ENCODE measurements at places on chromosomes 4 and X.

- DNase-seq, result no peak
Measured at GRCh38 chr4:72525938-72526337, 43.1 kb downstream of the ADAMTS3 start.

DNA sequence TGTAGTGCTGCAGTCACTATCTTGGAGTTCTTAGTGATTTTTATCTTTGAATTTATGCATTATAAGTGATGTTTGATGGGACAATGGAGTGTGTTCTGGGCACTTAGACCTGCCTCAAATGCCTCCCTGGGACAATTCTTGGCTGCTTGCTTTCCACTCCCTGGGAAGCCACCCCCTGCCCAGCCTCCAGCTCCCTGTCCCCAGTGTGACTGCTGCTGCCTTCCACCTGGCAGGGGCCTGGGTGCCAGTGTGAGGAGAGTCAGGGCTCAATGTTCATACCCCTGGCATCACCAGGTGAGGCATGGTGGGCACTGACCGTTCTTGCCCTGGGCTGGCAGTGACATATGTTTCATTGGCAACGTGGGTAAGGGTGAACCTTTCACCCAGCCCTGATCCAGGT, 14.8 kb downstream of the MSX1 start:
- DNase-seq, result no peak

DNA sequence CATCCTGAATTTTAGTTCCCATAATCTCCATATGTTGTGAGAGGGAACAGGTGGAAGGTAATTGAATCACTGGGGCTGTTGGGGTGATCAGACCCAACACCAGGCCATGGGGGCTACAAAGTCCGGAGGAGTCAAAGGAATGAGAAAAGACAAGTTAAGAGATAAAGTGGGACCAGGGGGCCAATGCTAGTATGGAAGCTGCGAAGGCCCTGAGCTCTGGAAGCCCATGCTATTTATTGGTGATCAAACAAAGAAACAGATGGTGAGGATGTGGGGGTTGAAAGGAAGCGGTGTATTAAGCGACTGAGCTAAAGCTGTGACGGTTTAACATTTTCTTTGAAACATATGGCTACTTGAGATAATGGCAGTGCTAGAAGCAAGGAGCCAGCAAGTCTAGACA, 132.8 kb downstream of the PDGFC start:
- DNase-seq, result no peak

- DNase-seq, result no peak
Measured at GRCh38 chr4:26900765-26901164, 40.1 kb downstream of the STIM2 start.

DNA sequence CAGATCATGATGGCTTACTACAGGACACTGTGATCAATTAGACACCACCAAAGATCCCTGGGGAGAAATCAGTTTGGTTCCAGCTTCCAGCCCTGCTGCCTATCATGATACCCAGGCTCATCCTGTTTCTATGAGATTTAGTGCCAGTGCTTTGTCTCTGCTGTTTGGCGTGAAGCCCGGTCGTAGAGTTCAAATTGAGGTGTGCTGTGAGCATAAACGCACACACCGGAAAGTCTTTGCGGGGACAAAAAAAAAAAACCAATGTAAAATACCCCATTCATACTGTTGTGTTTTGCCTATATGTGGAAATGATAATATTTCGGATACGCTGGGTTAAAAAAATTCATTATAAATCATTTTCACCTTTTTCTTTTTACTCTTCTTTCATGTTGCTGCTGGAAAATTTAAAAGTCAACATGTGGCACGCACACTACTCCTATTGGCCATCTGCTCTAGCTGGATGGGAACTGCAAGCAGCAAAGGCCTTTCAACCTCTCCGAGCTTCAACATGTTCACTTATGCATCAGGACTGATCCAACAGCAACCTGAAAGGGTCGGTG, 607 bp upstream of the DKC1 start:
- DNase-seq, result no peak

DNA sequence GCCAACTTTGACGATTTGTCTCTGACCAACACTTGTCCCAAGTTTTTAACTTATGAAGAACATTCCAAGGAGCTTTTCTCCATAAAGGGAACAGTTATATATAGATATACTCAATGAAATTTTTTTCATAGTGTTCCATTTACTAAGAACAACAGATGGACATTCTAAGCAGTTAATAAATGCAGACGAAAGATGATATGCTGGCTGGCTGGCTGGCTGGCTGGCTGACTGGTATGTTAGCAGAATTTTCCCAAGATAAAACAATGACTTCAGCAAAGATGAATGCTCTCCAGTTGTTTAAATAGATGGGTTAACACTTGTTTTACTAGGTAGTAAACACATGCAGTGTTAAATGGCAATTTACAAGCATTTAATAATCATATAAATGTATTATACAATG, 62.2 kb downstream of the SPANXN3 start:
- DNase-seq, result no peak

DNA sequence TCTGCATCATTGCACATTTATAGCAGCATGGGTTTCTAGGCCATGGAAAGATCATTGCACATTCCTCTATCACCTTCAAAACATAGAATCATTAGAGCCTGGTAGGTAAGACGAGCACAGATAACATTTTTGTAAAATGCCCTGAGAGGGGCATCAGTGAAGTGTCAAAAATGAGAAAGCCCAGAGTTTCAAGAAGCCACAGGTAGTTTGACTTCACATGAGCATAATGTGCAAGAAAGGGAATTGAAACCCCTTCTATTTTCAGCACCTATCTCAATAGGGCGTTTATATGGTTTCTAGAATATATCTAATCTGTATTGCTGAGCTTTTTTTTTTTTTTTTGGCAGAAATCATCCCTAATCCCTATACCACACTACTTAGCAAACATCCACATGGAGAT, 2441.7 kb downstream of the ARAP2 start:
- DNase-seq, result no peak

GRCh38 chrX:123277821-123278220, 93.7 kb downstream of the GRIA3 start:
- DNase-seq, result no peak

GRCh38 chrX:150203248-150203645, 159.9 kb upstream of the MAMLD1 start:
- DNase-seq, result no peak

DNA sequence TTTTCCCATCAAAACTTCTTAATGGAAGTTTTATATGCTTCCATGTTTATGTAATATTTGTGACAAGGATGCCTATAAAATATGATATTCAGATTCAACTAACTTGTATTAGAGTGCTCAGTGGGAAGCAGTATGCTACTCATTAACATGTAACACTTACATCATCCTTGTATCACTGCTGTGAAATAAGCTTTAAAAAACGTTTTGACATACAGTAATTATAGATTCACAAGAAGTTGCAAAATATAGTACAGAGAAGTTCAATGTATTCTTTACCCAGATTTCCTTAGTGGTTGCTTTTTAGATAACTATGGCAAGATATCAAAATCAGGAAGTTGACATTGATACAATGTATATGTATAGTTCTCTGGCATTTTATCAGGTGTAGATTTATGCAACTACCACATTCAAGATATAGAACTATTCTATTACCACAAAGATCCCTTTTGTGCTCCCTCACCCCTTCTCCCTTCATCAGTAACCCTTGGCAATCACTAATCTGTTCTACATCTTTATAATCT, 56.3 kb downstream of the DTHD1 start:
- no peak for DNase-seq

GRCh38 chr4:120452001-120452400, 385.4 kb upstream of the MAD2L1 start:
- no peak for DNase-seq

DNA sequence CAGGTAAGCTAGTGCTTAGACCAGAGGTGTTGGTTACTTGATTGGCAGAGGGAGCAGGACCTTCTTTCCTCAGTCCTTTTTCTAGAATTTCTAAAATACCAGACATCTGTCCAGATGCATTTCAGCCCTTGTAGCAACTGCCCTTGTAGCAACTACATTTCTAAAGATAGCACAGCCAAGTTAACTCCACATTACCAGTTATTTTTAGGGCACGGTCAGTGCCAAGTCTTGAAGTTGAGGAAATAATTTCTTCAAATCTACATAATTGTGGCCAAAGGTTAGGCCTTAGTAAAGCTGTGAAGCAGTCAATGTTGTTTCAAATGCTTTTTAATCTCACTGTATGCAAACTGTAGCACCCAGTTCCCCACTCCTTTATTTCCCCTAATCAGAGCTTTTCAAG, 62.9 kb downstream of the MID1IP1 start:
- DNase-seq, result no peak

DNA sequence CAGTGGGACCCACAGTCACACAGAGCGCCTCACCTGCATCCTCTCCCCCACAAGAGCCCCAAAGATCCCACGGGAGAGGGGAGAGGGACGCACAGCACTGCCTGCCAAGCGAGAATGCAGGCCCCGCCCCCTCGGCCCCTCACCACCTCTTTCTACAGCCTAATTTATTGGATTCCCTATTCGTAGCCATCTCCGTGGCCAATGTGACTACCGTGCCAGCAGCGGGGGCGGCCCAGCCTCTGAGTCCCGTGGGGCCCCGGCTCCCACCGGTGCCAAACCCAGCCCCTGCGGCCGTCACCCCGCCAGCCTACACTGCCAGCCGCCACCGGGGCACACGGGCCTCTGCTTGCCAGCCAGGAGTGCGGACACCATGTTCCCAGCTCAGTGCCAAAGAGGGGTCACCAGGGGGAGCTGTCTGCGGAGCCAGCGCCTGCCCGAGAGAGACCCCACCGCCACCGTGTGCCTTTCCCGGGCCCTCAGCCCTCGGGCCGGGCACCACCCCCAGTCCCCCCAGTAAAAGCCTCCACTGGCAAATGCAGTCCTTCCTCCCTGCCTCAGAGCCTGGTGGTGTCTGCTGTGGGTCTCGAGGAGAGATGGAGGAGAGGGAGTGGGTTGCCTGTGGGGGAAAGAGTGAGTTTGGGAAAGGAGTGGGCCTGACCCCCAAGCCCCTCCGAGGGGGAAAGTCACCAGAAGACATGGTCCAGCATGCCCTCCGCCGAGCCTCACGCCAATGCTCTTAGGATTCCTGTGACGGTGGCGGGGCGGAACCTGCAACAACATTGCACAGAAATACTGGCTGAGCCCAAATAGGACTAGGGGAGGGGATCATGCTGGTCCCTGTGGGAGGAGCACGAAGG, 19.6 kb upstream of the PLXNB3 start:
- no peak for DNase-seq

GRCh38 chr4:139208404-139208945, 31.5 kb upstream of the ELF2 start:
- no peak for DNase-seq

- DNase-seq, result no peak
Measured at GRCh38 chr4:95428291-95429070, 120.3 kb downstream of the UNC5C start.

DNA sequence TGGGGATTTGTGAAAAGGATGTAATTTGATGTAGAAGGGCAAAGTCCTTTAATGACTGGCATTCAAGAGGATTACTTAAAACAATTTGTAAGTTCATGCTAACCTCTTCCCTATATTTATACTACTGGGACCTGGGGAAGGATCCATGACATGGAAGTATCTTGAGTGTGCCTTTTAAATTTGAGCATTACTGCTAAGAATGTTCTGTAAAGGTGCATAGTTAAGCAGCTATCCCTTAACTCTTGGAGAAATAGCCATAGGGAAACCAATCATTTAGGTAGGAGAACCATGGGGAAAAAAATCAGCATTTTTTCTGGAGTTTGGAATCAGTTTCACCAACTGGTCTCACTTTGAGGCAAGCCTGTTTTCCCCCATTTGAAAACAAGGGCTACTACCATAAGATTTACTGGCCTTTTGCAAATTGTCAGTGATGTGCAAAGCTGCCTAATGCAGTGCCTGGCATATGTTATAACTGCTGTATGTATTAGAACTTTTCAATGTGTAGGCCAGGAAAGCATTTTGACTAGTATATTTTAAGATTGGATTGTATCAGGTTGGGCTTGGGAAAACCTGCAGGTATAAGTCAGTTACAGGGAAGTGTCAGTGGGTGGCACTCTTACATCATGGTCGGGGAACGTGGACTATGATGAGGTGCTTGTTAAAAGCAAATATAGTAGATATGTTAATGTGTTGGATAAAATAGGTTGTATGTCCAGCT, 72.1 kb downstream of the PRSS12 start:
- peak; percentile 69 for DNase-seq

GRCh38 chrX:55007656-55008055, 7.5 kb downstream of the APEX2 start:
- DNase-seq, result no peak

DNA sequence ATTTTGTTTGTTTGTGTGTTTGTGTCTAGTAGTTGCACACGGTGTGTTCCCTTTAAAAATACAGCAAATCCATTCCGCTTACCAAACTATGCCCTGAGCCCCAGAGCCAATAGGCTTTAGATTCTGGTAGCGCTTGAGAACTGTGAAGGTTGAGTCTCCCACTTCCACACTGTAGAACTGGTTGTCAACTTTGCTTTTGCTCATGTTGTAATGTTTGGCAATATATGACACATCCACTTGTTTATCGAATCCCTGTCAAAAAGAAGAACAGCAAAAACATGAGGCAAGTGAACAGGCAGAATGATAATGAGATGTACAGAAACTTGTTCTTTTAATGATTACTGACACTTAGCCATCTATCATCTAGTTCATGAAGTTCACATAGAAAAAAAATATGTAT, 200.6 kb downstream of the MAPK10 start:
- DNase-seq, result no peak

DNA sequence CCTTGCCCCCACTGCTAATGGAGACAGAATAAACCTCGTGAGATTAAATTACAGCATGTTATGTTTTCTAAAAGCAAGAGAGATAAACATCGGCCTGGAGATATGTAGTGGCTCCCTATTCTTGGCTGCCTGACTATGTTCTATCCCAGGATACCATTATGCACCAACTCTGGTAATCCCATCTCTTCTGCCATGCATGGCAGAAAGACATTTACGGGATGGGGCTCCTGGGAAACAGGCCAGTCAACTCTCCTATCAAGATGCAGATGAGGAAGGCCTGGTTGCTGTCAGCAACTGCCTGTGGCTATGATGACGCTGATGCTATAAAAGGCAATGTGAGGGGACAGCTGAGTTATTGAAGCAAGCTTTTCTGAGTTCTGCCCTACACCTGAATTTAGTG, 166.2 kb upstream of the VCX3A start:
- no peak for DNase-seq

- no peak for DNase-seq
Measured at GRCh38 chr4:141432000-141432712, 204.2 kb upstream of the IL15 start.

DNA sequence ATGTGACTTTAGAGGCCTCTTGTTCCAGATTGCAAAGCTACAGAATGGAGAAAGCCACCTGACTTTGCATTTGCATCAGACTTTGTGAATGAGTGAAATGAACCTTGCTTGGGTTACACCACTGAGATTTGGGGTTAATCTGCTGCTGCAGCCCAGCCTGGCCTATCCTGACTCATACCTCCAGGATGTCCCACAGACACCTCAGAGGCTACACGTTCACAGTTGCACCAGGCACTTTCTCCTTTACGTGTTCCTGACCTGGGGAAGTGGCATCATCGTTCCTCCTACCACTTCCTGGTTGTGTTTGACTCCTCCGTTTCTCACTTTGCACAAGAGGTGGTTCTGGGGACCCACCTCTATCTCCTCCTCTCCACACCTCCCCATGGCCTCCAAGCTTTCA, 9.2 kb upstream of the SORCS2 start:
- DNase-seq, result no peak
